ENCODE measurements at places on chromosomes 12 and 14. TPM values are rescaled to one million over a fixed set of nuclear protein-coding genes. Genes with fewer than 3 reads are reported as not detected.

Gene RIC8B
- 9.5 TPM for total RNA-seq

Gene C14orf39
- total RNA-seq = not detected

Gene KRT79
- not detected for total RNA-seq

Gene ERP27
- 14.1 TPM for total RNA-seq

Gene KERA
- not detected for total RNA-seq

Gene TAMALIN
- not detected for total RNA-seq

Gene KCNC2
- total RNA-seq = not detected

Gene CCDC198
- not detected for total RNA-seq

Gene ESR2
- not detected for total RNA-seq

Gene GPD1
- 1.2 TPM for total RNA-seq

Gene PAPLN
- 4.4 TPM for total RNA-seq

Gene SLC17A8
- not detected for total RNA-seq

Gene ART4
- 86.0 TPM for total RNA-seq

Gene CLEC4A
- under 0.01 TPM for total RNA-seq

Gene RTL1
- not detected for total RNA-seq

Gene SUOX
- total RNA-seq = 17.7 TPM

Gene ANKRD9
- total RNA-seq = 9.8 TPM

Gene SMOC1
- not detected for total RNA-seq

Gene CPNE6
- total RNA-seq = not detected

Gene INTS13
- 18.5 TPM for total RNA-seq

Gene OR4L1
- not detected for total RNA-seq

Gene KRT85
- total RNA-seq = not detected

Gene GLTP
- total RNA-seq = 25.5 TPM

Gene GLIPR1L1
- 0.79 TPM for total RNA-seq

Gene VRTN
- total RNA-seq = not detected

Gene EGLN3
- 8.2 TPM for total RNA-seq

Gene AHNAK2
- 363 TPM for total RNA-seq

Gene TAS2R19
- total RNA-seq = 6.2 TPM

Gene ALDH2
- 6.2 TPM for total RNA-seq

Gene NEUROD4
- total RNA-seq = not detected

Gene KCNA5
- not detected for total RNA-seq
